ENCODE measurements at places on chromosomes 12 and 14.

DNA sequence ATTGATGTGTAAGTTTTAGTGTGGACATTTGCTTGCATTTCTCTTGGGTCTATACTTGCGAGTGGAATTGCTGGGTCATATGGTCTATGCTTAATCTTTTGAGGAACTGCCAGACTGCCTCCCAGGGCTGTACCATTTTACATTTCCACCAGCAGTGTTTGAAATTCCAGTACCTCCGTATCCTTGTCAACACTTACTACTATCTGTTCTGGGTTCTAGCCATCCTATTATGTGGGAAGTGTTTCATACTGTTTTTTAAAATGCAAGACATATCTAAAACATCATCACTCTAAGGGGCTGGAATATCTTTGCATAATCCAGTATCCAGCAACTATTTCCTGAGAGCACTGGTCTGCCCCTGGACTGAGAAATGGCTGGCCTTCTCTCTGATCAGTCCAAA is 80.2 kb upstream of the RIN3 start:
- no peak for DNase-seq

- no peak for DNase-seq
Observed at GRCh38 chr14:71985538-71986189, 53.4 kb downstream of the RGS6 start.

DNA sequence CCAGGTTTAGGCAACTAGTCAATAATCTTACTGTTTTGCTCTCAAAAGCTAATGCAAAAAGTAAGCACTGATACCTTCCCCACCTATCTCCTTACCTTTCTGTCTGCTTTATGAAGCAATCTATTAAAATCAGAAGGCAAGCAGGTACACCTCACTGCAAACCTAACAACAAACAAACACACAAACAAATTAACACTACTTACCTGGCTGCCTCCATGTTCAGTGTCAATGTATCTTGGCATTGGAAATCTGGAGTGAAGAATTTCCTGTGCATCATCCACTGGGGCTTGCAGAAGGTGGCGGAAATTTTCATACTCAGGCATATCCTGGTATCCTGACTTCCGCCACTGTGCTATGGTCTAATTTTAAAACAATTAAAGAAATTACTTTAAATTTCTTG is 62.5 kb downstream of the SEC23A start:
- DNase-seq = no peak

- DNase-seq = no peak
Observed at GRCh38 chr12:81520064-81520945, 238.8 kb downstream of the PPFIA2 start.

GRCh38 chr12:101696251-101697196 is 916 bp upstream of the CHPT1 start:
- no peak for DNase-seq

DNA sequence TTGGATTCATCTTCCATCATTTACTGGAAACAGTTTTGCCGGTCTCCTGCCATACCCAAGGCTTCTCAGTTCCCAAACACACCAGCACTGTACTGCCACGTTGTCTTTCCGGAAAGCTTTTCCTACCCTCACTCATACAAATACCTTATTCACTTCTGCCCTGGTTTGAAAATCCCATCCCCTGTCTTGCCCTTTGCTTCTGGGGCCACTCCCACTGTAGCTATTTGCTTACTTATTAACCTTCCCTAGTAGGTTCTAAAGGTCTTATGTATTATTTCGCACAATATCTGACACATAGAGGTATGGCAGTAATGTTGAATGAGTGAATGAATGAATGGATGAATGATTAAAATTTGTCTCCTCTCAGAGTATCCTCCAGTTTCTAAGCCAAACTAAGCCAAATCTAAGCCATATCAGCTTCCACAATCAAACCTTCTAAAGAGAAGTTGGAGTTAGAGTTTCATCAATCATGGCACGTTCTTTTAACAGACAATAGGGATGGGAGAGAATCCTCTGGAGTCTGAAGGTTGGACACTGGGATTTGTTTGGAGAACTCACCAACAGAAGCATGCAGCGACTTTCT is 18.6 kb downstream of the TSPAN8 start:
- DNase-seq = no peak

DNA sequence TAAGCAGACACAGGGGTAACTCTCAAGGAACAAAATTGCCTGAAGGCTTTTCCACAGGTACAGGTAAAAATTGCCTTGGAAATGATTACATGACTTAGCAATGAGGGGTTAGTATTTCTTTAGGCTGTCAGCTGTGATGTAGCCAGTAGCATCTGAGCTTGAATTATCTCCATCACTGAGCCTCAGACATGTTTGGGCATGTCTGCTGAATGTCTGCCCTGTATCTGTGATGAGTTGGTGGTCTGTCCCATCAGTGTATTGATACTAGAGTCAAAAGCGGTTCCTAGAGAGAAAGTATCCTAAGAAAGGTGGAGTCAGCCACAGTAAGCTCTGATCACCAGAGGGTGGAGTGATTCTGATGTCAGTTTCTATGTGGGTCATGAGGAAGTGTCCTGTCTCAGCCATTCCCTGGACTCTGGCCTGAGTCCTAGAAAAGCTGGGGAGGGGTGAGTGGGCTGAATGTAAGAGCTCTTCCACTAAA is 16.3 kb downstream of the AKAP6 start:
- DNase-seq = no peak

- DNase-seq = no peak
Observed at GRCh38 chr14:104800015-104800770, 708 bp upstream of the ZBTB42 start.

DNA sequence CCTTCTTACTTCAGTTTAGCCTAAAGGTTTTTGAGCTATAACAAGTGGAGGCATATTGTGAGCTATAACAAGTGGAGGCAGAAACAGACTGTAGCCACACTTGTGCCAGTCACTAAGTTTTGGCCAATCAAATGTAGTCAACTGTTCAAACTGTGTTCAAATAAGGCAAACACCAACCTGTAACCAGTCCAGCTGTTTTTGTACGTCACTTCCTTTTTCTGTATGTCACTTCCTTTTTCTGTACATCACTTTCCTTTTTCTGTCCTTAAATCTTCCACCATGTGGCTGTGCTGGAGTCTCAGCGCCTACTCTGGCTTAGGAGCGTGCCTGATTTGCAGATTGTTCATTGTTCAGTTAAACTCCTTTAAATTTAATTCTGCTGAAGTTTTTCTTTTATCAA is 79.7 kb downstream of the FUT8 start:
- DNase-seq = no peak

DNA sequence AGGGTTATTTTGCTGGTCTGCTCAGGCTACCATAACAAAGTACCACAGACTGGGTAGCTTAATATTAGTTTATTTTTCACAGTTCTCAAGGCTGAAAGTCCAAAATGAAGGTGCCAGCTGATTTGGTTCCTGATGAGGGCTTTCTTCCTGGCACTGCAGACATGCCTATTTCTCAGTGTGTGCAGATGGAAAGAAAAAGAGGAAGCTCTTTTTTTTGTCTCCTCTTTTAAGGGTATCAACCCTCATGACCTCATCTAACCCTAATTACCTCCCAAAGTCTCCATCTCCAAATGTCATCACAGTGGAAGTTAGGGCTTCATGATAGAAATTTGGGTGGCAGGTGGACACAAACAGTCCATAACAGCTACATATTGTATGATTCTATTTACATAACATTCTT is 25.0 kb upstream of the POLR3B start:
- no peak for DNase-seq

DNA sequence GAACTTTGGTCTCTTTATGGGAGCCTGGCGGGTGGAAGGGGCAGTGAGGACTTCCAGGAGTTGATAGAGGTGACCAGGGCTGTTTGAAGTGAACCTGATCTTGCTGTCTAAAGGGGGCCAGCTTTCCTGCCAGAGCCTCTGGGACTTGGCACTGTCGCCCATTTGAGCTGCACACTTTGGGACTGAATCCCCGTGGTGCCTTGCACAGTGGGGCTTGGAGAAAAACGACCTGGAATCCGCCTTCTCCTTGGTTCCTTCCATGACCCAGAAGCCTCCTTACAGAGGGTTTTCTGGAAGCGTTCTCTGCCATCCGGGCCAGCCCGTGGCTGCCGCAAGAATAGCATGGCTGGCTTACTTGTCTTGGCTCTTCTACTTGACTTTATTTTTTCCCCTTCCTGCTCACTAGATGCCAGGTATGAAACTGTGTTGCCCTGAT is 2.0 kb downstream of the RFLNA start:
- no peak for DNase-seq

DNA sequence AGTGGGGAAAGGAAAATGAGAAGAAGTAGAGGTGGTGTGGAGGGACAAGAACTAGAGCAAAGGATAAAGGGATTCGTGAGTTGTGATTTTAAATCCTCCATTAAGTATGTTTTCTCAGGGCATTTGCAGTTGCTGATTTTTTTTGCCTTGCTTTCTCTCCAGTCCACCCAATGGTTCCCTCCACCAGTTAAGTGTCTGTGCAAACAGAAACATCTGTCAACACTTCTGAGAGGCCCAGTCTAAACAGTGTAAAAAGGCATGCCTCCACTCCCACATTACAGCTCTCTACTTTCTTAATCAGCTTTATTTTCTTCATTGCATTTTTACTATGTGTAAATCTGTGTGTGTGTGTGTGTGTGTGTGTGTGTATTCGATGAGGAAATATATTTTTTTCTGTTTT is 141.2 kb downstream of the PPFIA2 start:
- DNase-seq = no peak

- no peak for DNase-seq
Observed at GRCh38 chr14:94122438-94122837, 7.0 kb downstream of the IFI27L2 start.

DNA sequence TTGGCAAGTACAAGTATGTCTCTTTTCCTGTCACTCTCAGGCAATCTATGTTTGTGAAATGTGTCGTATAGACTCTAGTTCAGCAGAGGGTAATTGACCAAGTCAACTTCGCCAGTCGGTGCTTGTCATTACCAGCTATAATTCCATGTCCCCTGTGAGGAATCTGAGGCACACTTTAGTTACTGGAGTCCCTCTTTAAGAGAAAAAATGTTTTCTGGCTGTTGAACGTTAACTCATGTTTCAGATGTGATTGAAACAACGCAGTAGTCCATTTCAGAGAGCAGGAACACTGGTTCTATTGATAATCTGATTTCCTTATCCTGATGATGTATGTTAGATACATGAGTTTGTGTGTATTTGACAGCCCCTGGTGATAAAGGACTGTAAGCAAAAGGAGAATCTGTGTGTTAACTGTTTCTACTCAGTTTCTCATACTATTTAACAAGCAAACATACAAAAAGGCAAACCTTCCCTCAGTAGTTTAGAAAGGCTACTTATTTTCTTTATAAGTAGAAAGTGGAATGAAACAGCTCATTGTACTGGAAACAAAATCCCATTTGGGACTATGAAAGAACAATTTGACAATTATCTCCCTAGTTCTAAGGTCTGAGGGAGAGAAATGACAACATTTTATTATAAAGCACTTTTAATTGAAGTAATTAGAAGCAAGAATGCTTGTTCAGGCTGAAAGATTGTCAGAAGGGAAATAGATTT is 161.1 kb upstream of the TRHDE start:
- no peak for DNase-seq
